ENCODE measurements at places on chromosomes 12 and 14.
A peak's percentile ranks its signal among the peaks of the same experiment; 100 is the strongest.

- DNase-seq = peak; percentile 69
Measured at GRCh38 chr12:32896432-32897280, at the start of gene PKP2. TSS of gene PKP2 (minus strand) at chr12:32896777. CDS start at chr12:32896731, 46 bp downstream.

DNA sequence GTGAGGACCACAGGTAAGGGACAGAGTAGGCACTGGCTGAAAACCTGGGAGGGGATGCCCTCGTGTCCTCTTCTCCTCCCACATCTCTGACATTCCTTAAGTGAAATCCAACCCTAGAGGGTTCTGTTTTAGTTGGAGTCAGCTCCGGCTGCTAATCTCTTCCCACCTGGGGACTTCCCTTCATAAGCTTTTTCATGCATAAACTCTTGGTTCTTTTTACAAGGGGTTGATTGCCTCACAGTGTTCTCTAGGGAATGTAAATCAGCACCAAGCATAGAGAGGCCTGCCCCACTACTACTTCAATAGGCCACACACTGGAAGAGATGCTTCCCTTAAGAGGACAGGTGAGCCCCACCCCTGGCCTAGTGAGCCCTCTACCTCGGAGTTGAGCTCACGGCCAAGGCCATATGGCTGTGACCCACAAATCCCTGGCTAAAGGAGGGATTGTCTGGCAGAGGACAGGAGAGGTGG is 3.2 kb upstream of the SYNDIG1L start:
- no peak for DNase-seq

GRCh38 chr14:93972618-93973205 is 3.7 kb downstream of the ASB2 start:
- DNase-seq = no peak

DNA sequence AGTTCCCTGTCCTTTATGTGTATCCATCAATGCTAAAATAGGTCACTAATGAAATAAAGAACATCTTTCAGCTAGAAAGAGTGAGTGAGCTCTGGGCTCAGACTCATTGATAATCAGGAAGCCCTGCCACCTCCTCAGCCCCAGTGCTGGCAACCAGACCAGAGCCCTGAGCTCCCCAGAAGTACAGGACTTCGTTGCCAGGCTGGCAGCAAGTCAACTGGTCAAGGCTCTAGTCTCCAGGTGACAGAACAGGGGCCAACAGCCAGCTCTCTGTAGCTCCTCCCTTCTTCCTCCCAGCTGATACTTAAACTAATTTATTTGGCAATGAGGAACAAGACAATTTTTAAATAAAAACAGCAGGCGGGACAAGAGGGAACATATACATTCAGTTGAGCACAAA is 145.3 kb downstream of the EGLN3 start:
- no peak for DNase-seq

DNA sequence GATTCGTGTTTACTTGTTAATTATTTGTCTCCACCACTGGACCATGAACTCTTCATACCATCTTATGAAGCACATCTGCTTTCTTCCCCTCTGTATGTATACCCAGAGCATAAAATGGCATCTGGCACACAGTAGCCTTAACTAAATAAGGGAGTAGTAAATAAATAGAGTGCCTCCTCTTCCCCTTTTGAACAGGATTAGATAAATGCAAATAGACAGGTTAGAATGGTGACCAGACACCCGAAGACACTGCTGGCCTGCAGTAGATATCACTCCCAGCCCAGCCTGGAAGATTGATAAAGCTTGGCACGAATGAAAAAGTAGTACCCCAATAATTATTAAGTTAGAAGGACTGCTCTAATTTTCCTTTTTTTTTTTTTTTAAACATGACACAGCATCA is 6.9 kb downstream of the GALNT4 start:
- DNase-seq = no peak

DNA sequence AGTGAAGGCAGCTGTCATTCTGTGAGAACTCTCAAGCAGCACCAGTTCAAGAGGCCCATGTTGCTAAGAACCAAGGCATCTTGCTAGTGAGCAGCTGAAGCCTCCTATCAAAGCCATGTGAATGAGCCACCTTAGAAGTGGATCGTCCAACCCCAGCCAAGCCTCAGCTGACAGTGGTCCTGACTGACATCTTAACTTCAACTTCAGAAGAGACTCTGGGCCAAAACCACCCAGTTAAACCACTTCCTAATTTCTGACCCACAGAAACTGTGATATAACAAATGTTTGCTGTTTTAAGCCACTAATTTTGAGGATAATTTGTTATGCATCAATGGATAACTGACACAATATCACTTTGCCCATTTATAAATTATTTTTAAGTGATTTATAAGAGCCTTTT is 256.0 kb downstream of the RPAP3 start:
- no peak for DNase-seq

GRCh38 chr12:50243507-50243906 is 39.8 kb downstream of the LIMA1 start:
- DNase-seq = no peak

- DNase-seq = no peak
Measured at GRCh38 chr12:13411287-13411686, 214.8 kb downstream of the EMP1 start.

DNA sequence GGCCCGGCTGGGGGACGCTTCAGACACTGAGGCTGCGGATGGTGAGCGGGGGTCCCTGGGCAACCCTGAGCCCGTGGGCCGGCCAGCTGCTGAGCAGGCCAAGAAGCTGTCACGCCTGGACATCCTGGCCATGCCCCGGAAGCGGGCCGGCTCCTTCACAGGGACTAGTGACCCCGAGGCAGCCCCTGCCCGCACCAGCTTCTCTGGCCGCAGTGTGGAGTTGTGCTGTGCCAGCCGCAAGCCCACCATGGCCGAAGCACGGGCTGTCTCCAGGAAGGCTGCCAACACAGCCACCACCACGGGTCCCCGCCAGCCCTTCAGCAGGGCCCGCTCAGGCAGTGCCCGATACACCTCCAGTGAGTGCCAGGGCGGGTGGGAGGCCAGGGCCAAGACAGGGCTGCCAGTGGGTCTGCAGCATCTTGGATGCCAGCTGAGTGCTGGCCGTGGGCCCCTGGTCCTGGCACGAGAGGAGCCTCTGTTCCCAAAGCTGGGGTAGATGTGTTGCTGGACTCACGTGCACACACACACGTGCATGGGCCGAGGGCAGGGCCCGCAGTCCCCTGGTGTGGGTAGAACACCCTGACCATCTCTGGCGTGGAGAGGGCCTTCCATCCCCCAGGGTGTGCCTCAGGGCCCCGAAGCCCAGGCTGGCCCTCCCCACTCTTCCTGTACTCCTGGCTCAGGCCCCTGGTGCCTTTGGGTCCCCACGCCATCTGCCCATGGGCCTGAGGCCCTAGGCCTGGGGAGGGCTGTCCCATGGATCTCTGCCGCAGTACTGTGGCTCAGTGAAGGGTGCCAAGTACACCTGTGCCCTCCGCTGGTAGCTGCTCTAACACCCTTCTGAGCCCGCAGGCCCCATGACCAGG is 22.8 kb downstream of the CEP170B start:
- no peak for DNase-seq

DNA sequence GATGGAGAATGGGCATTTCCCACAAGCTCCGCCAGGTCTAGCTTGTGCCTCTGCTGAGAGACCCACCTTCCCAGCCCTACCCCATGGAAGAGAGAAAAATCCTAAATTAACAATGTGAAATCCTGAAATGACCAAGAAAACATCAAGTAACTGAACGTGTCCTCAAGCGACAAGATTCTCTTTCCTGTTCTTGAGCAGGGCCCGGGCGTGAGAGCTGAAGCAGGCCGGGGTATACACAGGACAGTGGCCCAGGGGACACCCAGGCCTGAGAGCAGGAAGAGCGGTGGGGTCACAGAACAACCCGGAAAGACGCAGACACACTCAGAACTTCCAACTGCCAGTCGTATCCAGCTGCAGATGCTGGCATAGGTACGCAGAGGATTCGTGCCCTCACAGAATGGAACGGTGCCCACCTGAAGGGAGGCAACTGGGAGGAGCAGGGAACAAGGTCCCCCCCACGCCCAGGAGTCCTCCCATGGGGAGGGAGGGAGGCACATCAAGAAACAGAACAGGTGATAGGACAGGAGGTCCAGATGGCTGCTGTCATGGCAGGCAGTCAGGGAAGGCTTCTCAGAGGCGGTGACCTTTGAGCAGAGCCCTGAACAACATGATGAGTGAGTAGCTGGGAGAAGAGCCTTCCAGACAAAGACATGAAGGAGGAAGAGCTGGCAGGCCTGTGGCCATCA is 9.1 kb downstream of the RIMBP2 start:
- DNase-seq = no peak

GRCh38 chr12:104873374-104873773 is 84.7 kb downstream of the SLC41A2 start:
- DNase-seq = no peak

GRCh38 chr12:107779077-107779831 is 4.8 kb downstream of the ASCL4 start:
- no peak for DNase-seq

DNA sequence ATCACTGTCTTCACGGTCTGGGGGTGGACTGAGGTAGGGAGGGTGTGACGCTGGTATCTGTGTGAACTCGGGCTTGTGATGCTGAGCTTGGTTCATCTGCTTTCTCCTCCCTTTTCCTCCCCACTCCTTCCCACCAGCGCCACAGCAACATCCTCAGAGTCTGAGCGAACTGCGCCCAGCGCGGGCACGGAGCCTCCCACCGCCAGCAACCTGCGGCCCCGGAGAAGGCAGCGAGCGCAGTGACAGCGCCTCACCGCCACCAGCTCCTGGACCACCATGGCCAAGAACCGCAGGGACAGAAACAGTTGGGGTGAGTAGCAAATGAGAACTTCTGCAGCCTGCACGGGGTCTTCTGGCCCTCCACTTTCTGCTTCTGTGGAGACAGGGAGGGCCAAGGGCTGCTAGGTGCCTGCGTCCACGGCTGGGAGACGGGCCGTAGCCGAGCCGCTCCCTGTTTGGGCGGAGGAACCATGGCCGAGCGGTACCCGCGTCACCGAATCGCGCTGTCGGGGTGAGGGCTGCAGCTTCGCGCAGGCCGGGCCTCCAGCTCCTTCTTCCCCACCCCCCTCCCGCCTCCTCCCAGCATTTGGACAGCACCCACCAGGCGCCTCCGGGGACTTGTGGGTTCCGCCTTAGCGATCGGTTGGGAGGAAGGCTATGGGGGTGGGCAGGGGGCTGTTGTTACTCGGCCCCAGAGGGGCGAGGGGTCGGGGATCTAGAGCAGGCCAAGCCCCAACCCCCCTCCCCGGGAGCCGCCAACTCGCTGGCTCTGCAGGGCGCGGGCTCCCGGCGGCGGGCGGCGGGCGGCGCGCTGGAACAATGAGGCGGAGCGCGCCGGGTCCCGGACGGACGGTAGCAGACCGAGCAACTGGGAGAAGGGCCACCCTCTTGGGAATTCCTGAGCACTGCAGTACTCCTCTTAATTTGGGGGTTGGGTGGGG is at the start of gene ATL1:
TSS of gene ATL1 (plus strand) at position 156 of the 941 bp plus-strand sequence. CDS start at position 277, 121 bp downstream.
- DNase-seq = peak; percentile 51

DNA sequence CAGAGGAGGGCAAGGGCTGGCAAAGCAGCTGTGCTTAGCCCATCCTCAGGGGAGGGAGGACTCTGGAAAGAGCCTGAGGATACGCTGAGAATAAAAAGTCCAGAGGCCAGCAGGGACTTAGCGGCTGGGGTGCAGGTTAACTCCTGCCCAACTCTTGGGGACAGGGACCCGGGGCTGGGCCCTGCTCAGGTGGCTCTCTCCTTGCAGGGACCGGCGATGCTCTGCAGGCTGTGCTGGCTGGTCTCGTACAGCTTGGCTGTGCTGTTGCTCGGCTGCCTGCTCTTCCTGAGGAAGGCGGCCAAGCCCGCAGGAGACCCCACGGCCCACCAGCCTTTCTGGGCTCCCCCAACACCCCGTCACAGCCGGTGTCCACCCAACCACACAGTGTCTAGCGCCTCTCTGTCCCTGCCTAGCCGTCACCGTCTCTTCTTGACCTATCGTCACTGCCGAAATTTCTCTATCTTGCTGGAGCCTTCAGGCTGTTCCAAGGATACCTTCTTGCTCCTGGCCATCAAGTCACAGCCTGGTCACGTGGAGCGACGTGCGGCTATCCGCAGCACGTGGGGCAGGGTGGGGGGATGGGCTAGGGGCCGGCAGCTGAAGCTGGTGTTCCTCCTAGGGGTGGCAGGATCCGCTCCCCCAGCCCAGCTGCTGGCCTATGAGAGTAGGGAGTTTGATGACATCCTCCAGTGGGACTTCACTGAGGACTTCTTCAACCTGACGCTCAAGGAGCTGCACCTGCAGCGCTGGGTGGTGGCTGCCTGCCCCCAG is 2.8 kb downstream of the B3GNT4 start:
- no peak for DNase-seq

- DNase-seq = no peak
Measured at GRCh38 chr12:47767216-47767724, 5.8 kb upstream of the SLC48A1 start.

DNA sequence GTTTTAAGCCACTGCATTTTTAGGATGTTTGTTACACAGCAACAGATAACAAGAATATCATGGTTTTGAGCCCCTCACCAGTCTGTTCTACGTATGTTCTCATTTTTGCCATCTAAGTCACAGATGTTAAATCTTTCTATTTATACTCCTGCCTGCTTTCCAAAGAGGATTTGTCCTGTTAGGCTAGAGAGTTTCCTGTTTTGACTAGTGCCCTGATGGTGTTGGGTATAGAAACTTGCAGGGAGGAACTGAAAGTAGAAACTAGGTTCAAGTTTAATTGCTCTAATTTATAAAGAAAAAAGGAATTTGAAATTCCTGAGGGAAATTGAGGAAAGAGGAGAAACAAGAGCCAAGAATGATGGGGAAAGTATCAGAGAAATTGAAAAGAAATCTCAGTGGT is 74.4 kb upstream of the COCH start:
- no peak for DNase-seq

DNA sequence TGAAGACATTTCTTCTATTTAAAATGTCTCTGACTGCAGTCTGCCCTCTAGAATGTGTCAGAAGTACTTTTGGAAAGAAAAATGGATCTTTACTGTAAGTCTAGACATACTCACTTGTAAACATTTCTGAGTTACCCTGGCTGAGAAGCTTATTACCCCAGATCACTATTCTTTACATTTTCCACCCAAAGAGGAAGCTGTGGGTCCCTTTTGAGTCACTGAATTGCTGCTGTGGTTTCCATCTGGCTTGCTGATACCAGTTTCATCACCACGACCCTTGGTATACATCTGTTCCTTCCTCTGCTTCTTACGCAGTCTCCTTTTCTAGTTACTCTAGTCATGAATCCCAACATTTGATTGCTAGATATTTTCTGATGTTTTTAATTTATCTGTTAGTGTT is 20.2 kb upstream of the CLEC4D start:
- no peak for DNase-seq

DNA sequence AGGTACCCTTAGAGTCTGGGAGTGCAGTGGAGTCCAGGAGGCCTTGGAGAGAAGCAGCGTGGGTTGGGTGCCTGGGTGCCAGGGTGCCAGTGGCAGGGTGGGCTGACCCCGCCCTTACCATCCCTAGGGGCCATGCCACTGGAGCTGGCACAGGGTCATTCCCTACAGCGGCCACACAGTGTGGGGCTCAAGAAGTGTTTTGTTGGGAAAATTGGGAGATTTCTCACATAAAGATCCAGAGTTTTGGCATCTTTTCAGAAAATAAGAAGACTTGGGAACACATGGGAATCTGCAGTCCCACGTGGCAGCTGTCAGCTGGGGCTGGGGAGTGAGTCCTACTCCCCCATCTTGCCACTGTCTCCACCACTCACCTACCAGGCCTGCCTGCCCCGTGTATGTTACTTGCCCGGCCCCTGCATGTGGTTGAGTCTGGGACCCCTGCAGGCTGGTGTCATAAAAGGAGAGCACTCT is 4.2 kb downstream of the VASH1 start:
- no peak for DNase-seq

All from A172 (cell line).